ENCODE measurements at places on chromosomes 11 and 22.

DNA sequence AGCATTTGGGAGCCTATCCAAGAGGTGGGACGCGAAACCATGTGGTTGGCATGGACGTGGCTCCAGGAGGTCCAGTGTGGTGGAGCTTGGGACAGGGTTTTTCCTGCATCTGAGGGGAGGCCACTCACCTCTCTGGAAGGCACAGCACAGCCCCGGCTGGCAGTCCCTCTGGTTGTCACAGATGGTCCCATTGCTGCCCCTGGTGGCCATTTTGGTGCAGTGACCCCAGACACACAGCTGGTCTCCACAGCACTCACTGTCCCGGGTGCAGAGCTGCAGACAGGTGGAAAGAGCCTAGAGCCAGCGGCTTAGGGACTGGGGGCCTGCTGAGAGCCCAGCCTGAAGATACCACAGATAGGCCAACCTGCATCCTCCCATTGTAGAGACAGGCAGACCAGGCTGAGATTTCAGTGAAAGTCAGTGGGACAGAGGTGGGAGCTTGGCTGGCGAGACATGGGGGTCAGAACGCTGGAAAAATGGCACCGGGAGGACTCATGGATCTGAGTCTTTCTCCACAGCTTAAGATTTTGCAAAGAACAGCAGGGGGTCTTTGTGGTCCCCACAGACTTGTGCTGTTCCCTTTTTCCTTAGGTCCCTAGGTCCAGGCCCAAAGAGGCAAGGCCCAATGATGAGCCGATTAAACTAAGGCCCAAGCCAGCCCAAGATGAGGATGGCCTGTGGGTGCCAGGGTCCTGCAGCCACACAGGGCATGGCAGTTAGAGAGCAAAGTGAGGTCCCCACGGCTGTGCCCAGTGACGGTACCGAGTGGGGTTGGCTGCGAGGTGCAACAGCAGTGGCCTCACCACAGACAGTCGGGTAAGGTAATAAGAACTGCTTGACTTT, 41.4 kb downstream of the DKK3 start:
- peak; percentile 31 for DNase-seq

DNA sequence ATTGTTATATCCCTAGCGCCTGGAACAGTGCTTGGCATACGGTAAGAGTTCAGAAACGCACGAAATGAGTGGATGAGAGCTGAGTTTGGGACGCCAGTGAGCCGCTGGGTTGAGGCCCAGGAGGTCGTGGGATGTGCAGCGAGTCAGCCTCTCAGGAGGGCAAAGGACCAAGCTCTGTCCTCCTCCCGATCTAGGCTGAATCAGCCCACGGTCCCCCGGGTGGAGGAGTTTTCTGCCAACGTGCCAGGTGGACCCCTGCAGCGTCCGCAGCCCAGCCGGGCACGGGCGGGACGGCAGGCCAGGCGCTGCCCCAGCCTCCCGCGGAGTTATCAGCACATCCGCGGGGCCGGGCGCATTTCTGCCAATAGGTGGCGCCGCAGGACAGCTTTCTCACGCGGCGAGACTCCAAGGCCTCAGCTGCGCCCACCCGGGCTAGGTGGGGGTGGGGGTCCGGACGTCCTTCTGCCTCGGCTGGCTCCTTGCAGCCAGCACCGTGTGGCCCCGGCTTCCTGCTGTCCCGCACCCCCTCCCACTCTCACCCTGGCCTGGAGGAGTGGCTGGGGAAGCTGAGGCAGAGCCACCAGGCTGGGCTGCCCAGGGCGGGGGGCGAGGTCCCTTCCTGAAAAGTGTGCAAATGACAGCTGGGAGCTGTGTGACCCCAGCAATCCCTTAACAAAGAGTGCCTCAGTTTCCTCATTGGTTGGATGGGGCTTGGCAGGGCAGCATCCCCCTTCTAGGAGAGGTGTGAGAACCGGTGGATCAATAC, 2.2 kb upstream of the RPS19BP1 start:
- peak; percentile 83 for DNase-seq

GRCh38 chr11:69535908-69536307, 54.4 kb downstream of the LINC01488 start:
- no peak for DNase-seq

- DNase-seq: no peak
These were observed 59.7 kb downstream of the LRP5 start for GRCh38 chr11:68372114-68372513.

GRCh38 chr22:47918276-47918921, 1155.9 kb downstream of the TBC1D22A start:
- DNase-seq: no peak

- no peak for DNase-seq
These were observed 21.8 kb upstream of the UPB1 start for GRCh38 chr22:24473284-24473683.

GRCh38 chr11:94068764-94069163, 47.6 kb downstream of the HEPHL1 start:
- DNase-seq: no peak

- no peak for DNase-seq
These were observed 277.4 kb upstream of the NARS2 start for GRCh38 chr11:78851878-78852586.

- no peak for DNase-seq
These were observed 52.4 kb downstream of the ALX4 start for GRCh38 chr11:44257338-44258189.

- DNase-seq: no peak
These were observed 103.5 kb downstream of the BCR start for GRCh38 chr22:23283591-23284503.

DNA sequence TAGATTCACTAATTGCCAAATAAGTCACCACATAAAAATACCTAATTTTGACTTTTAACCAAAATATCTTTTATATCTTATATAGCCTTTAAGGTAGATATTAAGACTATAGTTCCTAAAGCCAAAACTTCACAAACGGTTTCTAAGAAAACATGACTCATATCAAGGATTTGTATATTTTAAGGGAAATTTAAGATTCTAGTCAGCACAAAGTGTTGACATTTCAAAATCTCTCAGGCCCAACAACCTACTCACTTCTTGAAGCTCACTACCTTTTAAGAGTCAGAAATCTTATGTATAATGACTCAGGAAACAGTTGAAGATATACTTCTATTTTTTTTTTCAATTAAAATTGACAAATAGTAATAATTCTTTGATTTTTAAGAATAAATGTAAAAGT, 221.9 kb downstream of the SBF2 start:
- DNase-seq: no peak

DNA sequence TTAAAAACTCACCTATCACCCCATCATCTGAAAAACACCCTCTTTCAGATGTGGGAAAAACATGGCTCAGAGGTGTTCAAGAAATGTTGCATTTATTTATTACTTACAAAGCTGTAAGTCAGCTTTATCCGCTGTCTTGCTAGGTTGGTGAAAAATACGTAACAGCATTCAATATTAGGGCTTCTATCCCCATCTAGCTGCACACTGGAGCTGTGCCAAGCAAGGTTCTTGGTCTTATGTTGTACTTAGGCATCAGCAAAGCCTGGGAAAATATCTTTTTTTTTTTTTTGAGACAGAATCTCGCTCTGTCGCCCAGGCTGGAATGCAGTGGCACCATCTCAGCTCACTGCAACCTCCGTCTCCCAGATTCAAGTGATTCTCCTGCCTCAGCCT, 7.5 kb downstream of the SERPING1 start:
- DNase-seq: no peak

GRCh38 chr11:90204832-90205646, 17.8 kb downstream of the CHORDC1 start:
- no peak for DNase-seq

Measured in stimulated activated CD8-positive, alpha-beta memory T cell treated with anti-CD3 and anti-CD28 coated beads, Interleukin-15, amount 100 ng/mL, for 24 hours (primary cell).